ENCODE measurements at places on chromosomes 13 and 19. TPM values are rescaled to one million over a fixed set of nuclear protein-coding genes. Genes with fewer than 3 reads are reported as not detected.

DNA sequence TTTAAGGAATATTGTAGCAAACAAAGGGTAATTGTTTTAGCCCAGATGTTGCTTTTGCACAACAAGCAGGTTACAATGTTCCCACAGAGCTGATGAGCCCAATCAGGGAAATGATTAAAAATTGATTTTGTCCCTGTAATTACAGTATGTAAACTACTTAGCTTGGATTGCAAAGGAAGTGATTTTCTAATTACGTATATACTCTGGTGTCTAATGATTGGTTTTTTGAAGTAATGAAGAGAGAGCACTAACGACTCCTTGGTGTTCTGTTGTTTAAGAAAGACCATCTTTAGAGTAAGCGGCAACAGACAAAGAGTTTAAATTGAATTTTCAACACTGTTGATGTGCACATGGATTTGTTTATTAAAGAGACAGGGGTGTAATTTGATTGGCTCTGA is 95.3 kb upstream of the ZNF536 start:
- DNase-seq = no peak

- DNase-seq = no peak
Measured at GRCh38 chr19:48053856-48054255, 10.0 kb upstream of the CABP5 start.

GRCh38 chr19:35868172-35868822 is at the start of gene APLP1:
TSS of gene APLP1 (plus strand) at chr19:35868574. CDS start at chr19:35868637, 63 bp downstream.
- no peak for DNase-seq

- DNase-seq = no peak
Measured at GRCh38 chr13:100636441-100636840, 38.2 kb downstream of the TMTC4 start.

GRCh38 chr19:51079481-51080110 is 3.1 kb downstream of the KLK14 start:
- no peak for DNase-seq

Gene EXOC3L2
- total RNA-seq = 4.0 TPM

Gene CLC
- total RNA-seq = not detected
